Cardiac muscle cell (in vitro differentiated cells and primary cell): ENCODE measurements at places on chromosomes 3 and 15. TPM values are rescaled to one million over a fixed set of nuclear protein-coding genes. Genes with fewer than 3 reads are reported as not detected.
A peak's percentile ranks its signal among the peaks of the same experiment; 100 is the strongest.

The GPR149 gene
- not detected in 2 replicates for total RNA-seq

The GUCA1C gene
- not detected in 2 replicates for total RNA-seq

The FOXL2 gene
- total RNA-seq = 0.25 TPM in 1 of 2 replicates, not detected in the other

DNA sequence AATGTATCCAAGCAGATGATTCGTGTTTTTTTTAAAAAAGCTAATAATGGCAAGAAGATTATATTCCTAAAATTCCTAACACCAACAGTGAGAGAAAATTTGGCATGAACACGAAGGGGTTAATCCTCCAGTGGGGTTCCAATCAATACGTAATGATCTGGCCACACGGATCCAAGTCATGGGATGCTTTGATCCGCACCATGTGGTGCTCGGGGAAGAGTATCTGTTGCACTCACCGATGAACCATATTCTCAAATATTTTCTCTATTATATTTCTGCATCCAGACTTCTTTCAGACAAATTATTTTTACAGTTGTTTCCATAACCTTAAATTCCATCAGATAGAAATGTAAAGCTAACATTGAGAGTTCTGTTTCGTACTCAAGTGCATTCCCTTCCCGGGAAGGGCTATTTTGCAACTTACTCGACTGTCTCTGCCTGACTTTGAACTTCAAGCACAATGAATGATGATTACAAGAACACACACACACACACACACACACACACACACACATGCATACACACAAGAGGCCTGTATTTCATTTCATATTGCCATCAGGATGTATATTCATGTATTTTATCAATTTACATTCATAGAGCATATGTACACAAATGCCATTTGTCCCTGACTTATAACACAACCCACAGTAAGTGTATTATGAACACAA is 567.2 kb downstream of the FOXP1 start:
- no peak overlapping the region for H3K4me3 ChIP-seq
- H3K27me3 ChIP-seq = no peaks in the 10 kb centered on the region
- peaks cover 16% of the 10 kb centered on the region for H3K36me3 ChIP-seq
- peak; percentile 43 for DNase-seq
- peak overlapping the region; percentile 1 for H3K27ac ChIP-seq
- no peaks in the 10 kb centered on the region for H3K4me1 ChIP-seq

The OR5K2 gene
- total RNA-seq = not detected in 2 replicates
